GM12891 (cell line): ENCODE measurements at places on chromosomes 4 and X.

DNA sequence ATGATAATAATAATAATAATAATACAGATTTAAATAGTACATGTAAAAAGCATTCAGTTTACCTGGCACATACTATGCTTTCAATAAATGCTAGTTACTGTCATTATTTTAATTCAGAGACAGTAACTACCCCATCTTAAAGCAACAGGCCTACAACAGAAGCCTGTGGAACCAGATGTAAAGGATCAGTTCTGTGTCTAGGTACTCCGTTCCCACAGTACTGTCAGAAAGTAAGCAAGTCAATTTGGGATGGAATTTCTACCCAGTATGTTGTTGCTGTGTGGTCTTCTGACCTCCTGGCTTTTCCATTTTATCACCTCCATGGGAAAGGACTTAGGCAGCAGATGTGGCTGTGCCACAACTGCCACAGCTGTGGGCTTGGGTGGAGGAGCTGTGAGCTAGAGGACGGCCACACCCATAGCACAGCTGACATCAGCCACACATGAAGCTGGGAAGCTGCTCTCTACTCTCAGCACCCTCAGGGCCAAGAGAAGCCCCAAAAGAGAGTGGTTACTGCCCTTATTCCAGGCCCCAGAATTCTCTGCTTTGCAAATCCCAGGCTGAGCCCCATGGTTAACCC is 102.8 kb downstream of the CBR4 start:
- DNase-seq: no peak

- DNase-seq: no peak
Measured at GRCh38 chr4:42104521-42104920, 47.9 kb downstream of the BEND4 start.

DNA sequence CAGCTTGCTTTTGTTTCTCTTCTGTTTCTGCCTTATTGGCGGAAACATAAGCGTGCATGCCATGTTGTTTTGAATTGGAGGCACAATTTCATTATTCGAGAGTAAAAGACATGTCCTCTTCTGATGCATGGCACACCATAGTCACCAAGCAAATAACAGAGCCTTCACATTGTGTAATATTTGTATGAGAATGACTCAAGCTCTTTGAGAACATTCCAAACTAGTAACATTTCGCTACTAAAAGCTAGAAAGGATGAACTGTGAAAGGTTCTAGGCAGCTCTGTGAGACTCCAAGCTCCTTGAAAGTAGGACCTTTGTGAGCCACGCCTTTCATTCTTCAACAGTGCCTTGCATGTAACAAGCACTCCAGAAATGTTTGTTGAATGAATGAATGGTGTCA is 9.2 kb upstream of the ANXA3 start:
- no peak for DNase-seq

DNA sequence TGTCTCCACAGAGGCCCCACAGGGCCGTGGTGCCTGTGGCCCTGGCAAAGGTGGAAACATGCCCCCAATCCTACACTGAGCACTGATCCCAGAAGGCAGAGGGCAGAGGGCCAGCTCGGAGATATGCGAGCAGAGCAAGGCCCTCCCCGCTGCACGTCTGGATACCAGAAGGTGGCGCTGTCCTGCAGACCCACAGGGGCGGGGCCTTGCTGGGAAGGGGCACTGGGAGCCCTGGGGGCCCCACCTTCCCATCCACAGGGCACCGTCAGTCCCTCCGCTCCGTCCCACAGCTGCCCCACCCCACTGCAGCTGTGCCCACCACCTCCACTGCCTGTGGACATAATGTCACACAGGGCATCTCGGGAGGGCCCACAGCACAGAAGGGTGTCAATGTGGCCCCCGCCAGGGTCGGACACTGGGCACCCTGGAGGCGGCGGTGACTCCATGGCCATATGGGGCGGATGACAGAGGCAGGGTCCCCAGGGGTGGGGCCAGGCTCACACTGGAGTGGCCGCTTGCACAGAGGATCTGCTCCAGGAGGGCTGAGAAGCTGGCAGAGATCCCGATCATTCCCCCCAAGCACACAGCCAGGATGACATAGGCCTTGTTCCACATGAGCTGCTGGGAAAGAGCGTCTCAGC is 4.8 kb downstream of the SLC49A3 start:
- DNase-seq: no peak

DNA sequence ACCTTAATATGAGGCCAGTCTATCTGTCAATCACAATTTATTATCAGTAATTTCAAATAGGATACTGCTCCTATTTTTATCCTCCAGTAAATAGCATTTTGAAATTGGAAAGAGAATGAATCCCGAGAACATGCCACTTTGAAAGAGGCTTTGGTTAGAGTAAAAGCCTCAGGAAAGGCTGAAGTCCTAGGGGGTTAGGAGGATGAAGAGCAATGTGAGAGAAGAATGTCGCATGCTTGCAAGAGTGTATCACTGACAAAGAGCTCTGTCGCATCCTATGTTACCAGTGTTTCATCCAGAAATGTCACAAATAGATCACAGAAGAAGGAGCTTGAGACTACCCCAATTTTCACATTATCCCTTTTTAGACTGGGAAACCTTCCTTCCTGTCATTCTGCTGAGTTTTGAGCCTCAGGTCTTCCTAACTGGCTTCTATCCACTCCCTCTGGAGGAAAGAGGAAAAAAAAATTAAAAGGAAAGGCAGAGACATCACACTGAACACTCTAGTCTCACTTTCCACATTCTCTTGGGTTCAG is 39.8 kb downstream of the GPM6A start:
- no peak for DNase-seq

DNA sequence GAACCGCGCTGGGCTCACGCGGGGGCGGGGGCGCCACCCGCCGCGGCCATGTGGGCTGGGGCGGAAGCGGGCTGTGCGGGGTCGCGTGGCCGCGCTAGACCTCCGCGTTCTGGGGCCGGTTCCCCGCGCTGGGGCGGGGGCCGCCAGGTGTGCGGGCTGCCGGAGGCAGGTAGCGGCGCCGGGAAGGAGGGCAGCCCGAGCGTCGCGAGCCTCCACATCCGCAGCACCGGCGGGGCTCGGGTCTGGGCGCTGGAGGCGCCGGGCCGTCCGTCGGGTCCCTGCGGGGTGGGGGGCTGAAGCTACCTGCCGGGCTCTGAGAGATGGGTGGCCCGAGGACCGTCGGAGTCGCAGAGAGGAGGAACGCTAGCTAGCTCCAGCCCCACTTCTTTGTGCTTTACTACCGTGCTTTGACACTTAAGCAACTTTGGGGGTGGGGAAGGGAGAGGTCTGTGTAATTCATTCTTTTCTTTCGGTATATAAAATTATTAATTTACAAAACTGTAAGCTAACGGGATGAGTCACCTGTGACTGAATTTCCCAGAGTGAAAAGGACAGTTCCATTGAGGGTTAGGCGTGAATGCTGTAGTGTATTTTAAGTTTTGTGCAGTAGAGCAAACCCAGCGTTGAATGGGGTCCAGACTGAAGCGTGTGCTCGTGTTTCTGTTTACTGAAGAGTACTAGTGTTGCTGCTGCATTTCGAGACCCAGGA is 689 bp downstream of the METAP1 start:
- no peak for DNase-seq

DNA sequence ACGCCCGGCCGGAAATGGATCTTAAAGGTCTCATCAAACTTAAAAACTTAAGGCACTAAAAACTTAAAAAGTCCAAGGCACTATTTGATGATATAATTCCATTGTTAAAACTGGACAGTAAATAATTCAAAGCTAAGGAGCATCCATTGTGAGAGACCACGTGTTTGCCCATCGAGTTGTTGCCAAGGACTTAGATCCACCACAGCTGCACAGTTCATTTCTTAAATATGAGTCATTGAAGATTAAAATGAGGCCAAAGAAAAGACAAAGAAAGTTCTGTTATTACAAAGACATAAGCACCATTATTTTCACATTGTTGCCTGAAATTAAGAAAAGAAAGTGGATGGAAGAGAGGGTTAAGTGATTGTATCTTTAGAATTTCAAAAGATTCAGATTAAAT is 411.5 kb upstream of the FTHL17 start:
- no peak for DNase-seq

DNA sequence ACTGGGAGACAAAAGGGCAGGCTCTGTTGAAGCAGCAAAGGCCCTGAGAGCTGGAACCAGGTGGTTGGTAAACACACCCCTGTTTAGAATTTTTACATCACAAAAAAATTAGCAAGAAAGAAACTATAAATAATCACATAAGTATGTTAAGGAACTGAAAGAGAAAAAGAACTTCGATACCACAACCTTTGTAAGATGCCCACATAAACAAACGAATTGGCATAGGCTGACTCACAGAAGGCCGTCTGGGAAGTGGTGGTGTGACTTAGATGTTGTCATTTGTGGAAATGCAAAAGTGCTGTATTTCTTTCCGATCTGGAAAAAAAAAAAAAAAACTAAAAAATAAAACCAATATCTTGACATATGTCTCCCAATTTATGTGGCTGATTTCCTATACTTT is 235.1 kb downstream of the USP46 start:
- DNase-seq: no peak

DNA sequence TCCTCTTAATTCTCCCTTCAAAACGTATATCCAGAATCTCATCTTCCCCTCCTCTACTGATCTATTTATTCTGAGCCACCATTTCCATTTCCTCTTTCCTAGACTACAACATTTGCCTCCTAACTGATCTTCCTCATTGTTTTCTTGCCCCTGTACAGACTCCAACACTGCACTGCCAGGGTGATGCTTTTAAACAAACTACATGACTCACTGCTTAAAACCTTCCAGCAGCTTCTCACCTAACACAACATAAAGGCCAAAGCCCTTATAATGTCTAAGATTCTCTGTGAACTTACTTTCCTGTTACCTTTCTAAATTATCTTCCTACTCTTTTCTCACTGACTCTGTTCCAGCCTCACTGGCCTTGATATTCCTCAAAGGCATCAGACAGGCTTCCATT is 161.0 kb upstream of the HS3ST1 start:
- no peak for DNase-seq

DNA sequence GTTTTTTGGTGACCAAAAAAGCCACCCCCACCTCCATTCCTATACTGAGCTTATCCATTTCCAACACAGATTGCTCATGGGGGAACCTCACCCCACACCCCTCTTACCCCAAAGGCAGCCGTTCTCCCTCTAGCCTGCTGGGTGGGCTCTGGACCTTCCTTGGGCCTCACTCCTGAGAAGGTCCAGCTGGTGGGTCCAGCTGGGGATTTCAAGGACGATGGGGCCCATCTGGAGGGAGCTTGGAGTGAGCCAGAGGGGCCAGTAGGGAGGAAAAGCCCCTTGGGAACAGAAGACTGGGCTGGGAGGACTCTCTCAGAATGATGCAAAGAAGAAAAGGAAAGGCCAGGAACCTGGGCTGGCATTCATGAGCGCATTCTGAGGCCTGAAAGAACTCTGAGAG is 42.0 kb upstream of the PJA1 start:
- DNase-seq: no peak

GRCh38 chr4:12583275-12583674 is 900.9 kb downstream of the RAB28 start:
- DNase-seq: no peak

GRCh38 chrX:115940888-115941332 is 229.6 kb upstream of the AGTR2 start:
- DNase-seq: no peak

GRCh38 chrX:24796204-24796603 is 102.5 kb downstream of the POLA1 start:
- no peak for DNase-seq

DNA sequence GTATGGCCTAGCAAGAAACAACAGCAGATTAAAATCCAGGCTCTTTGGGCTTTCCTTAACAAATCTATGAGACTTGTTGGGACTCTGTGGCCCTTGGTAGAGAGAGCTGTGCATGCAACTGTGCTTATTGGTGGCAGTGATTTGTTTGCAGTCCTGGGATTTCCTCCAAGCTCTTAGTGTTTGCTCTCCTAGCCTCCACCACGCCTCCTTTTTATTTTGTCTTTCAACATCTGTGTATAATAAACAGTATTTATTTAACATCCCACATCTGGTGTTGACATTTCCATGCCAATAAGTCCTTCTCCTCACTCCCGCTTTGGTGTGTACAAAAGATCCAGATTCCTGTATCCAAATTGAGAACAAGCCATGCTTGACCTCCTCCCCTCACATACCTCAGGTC is 3.1 kb downstream of the TNMD start:
- DNase-seq: no peak

DNA sequence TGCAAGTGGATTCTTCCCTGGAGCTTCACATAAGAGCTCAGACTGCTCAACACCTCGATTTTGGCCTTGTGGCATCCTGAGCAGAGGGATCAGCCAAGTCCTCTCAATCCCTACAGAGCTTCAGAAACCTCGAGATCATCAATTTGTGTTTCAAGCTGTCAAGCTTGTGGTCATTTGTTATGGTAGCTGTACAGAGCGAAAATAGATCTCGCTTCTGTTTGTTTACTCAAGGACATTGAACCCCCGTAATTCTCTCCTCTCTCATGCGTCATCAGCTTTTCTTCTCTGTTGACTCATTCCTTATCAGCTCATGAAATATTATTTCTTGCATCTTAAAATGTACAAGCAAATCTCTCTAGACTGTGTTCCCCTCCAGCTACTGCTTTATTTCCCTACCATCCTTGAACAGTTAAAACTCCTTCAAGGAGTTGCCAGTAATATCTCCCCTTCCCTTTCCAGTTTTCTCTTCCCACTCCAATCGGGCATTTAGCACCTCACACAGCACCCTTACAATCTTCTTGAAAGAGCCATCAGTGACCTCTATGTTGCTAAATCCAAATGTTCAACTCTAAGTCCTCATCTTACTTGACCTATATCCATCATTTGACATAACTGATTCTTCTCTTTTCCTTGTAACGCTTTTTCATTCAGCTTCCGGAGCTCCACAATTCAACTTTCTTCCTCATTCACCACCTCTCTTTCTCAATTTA is 106.2 kb upstream of the FAT1 start:
- no peak for DNase-seq

GRCh38 chr4:69896530-69897116 is 34.2 kb upstream of the CSN1S1 start:
- DNase-seq: no peak

DNA sequence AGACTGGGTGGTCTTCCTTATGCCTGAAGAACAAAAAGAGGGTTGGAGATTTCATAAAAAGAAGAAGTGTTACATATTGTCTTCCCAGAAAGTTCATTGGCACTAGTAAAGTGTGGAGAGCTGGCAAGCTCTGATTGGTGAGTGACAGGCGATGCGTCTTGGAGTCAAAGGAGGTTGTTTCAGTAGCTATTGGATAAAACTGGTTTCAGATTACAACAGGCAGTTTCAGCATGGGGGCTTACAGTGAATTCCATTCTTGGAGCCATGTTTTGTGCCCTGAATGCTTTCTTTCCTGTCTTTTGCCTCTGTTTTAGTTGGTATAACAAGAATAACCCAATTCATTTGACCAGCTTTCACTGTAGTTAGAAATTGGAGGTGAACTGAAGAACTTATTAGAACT is 750.5 kb downstream of the ADGRL3 start:
- no peak for DNase-seq

- DNase-seq: no peak
Measured at GRCh38 chr4:5381961-5382441, 326.4 kb downstream of the EVC2 start.

DNA sequence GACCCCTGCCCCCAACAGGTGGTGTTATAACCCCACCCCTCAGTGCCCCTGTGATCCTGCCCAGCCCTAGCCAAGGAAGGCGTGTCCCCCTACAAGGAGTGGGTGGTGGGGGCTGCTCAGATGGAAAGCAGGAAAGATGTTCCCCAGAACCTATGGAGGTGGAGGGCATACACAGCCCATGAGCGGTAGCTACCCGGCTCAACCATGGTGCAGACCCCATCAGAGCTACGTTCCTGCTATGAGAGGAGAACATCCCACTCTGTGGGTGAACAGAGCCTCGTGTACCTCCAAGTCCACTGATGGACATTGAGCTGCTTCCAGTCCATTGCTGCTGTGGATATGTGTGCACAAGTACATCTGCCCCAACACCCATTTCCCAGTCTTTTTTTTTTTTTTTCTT is 71.1 kb downstream of the SHOX start:
- no peak for DNase-seq
